ENCODE measurements at places on chromosomes 7 and 10.
A peak's percentile ranks its signal among the peaks of the same experiment; 100 is the strongest.

DNA sequence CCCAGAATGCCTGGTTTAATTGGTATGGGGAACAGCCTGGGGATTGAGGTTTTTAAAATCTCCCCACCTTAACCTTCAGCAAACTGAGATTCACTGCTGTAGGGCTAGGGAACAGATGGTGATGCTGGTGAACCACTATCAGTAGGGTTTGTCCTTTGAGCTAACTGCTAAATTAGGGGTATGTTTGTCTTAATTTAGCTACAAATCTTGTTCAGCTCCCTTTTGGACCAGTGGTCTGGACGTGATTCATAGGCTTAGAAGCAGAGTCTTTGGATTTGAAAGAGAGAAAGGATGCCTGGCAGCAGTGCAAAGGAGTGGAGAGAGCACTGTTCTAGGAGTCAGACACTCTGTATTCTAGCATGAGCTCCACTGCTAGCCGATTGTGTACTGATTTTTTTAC is 2.8 kb downstream of the HDAC9 start:
- no peaks in the 10 kb centered on the region for H3K36me3 ChIP-seq
- H3K27ac ChIP-seq: no peak overlapping the region
- peaks cover 1% of the 10 kb centered on the region for H3K27me3 ChIP-seq
- peaks cover 17% of the 10 kb centered on the region for H3K4me1 ChIP-seq
- DNase-seq: no peak
- no peak overlapping the region for H3K4me3 ChIP-seq

GRCh38 chr7:118104812-118105441 is 79.0 kb upstream of the LSM8 start:
- no peaks in the 10 kb centered on the region for H3K4me1 ChIP-seq
- DNase-seq: no peak
- H3K4me3 ChIP-seq: no peak overlapping the region
- H3K36me3 ChIP-seq: no peaks in the 10 kb centered on the region
- peaks cover 2% of the 10 kb centered on the region for H3K27me3 ChIP-seq
- H3K27ac ChIP-seq: no peak overlapping the region

DNA sequence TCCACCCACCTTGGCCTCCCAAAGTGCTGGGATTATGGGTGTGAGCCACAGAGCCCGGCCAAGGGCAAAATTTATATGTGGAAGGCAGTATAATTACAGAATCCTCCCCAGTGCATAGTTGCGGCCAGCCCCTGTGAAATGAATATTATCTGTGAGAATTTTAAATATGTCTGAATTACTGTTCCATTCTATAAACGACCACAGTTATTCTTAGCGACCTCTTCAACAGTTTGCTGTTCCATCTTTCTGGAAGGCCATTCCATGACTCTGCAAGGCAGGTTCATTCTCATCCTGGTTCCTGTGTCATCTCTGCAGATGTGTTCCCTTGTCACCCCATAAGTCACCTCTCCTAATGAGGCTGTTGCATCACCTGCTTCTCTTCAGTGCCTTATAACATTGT is 90.7 kb downstream of the CCDC3 start:
- no peak overlapping the region for H3K27ac ChIP-seq
- H3K36me3 ChIP-seq: no peaks in the 10 kb centered on the region
- no peak for DNase-seq
- H3K4me1 ChIP-seq: no peaks in the 10 kb centered on the region

- H3K4me1 ChIP-seq: peaks cover 10% of the 10 kb centered on the region
- no peak for DNase-seq
- H3K4me3 ChIP-seq: no peak overlapping the region
- H3K27me3 ChIP-seq: peaks cover 24% of the 10 kb centered on the region
- no peak overlapping the region for H3K27ac ChIP-seq
These were observed 11.8 kb upstream of the OPN4 start for GRCh38 chr10:86642499-86642898.

DNA sequence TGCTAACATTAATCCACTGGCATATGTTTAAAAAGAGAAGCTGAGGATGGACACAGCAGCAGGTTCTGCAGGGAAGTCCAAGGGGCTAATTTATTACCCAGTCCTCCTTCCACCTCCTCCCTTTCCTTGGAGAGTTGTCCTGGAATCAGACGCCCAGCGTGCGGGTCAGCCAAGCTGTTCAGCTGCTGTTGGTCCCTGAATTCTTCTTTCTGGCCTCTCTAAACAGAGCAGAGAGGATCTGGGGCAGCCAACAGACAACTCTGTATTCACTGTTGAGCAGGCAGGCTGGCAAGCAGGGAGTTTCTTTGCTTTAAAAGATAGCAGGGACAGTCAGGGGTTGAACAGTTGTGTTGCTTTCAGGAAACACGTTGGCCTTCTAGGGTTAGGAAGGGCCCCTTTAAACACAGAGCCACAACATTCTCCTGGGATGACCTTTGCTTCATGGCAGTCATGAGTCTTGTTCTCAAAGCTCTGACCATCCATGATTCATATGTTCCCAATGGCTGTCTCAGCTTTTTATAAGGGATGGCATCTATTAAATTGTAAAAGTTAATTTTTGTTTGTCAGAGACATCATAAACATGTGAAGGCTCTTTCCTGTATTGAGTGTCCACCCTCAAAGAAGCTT is 217.0 kb downstream of the CREB5 start:
- no peak overlapping the region for H3K27ac ChIP-seq
- H3K4me3 ChIP-seq: no peak overlapping the region
- DNase-seq: no peak
- H3K4me1 ChIP-seq: no peaks in the 10 kb centered on the region
- H3K27me3 ChIP-seq: peaks cover 3% of the 10 kb centered on the region
- H3K36me3 ChIP-seq: no peaks in the 10 kb centered on the region

- no peaks in the 10 kb centered on the region for H3K36me3 ChIP-seq
- no peaks in the 10 kb centered on the region for H3K27me3 ChIP-seq
- H3K27ac ChIP-seq: no peak overlapping the region
These were observed 165.2 kb upstream of the PTER start for GRCh38 chr10:16271571-16271970.

DNA sequence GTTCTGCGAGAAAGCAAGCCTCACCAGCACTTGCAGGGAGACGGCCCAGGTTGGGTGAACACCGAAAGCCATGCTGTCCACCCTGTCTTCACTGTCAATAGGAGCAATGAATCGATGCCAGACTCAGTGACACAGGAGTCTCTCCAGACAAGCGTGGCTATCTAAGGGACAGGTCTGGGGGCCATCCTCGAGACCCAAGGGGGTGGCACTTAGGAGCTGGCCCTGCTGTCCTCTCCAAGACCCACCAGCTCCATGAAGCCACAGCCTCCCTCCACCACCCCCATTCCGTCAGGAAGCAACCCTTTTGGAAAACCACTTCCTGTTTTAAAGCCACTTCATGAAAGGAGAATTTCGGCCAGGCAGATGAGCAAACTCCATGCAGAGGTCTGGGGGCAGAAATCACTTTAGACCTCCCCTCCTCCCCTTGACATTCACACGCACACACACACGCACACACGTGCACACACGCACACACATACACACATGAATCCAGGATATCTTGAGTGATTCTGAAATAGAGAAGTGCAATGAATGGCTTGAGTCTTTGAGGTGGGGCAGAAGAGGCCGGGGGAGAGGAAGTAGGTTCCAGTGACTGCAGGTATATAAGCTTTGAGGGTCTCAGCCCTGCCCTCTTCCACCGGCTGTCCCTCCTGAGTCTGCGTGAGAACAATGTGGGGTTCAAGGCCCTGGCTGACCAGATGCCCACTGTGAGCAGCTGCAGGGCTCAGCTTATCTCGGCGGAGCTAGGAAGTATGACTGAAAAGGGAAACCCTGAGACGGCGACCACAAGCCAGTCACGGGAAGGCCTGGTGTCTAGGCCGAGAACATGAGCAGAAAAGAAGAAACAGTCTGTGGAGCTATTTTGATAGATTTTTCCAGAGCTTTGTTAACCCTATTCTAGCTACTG is 25.0 kb downstream of the RGS10 start:
- peak overlapping the region; percentile 75 for H3K4me3 ChIP-seq
- peak; percentile 87 for DNase-seq
- H3K36me3 ChIP-seq: peaks cover 66% of the 10 kb centered on the region
- no peaks in the 10 kb centered on the region for H3K27me3 ChIP-seq

DNA sequence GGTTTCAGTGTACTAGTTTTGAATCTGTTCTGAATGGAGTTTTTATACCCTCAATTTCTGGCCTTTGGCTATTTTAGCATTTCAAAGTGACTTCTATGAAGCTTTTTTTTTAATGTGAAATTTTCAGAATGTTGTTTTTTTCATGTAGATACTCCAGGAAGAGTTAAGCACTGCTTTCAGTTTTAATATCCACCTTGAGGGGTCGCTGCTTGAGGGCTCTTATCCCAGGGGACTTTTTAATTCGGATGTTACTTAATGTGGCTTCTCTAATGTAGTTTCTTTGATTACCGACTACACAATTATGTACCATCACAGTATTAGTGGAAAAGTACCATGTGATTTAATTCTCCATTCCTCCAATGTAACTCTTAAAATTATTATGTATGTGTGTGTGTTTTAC is 5.2 kb downstream of the IFIT5 start:
- H3K4me3 ChIP-seq: peak overlapping the region; percentile 34
- peaks cover 40% of the 10 kb centered on the region for H3K36me3 ChIP-seq
- no peak overlapping the region for H3K27ac ChIP-seq

- no peaks in the 10 kb centered on the region for H3K36me3 ChIP-seq
- no peak overlapping the region for H3K4me3 ChIP-seq
- no peak for DNase-seq
- no peaks in the 10 kb centered on the region for H3K4me1 ChIP-seq
- H3K27ac ChIP-seq: no peak overlapping the region
- no peaks in the 10 kb centered on the region for H3K27me3 ChIP-seq
These were observed 12.6 kb downstream of the MICALL2 start for GRCh38 chr7:1446620-1447032.
